ENCODE measurements at places on chromosomes 4 and X. TPM values are rescaled to one million over a fixed set of nuclear protein-coding genes. Genes with fewer than 3 reads are reported as not detected.

GRCh38 chr4:173167758-173168395, 734 bp upstream of the GALNT7 start:
- peak; percentile 48 for DNase-seq

CXCL3 gene
- 28.9 TPM for total RNA-seq

LRCH2 gene
- 0.11 TPM for total RNA-seq

GRCh38 chrX:107676559-107677378, 48.5 kb downstream of the PRPS1 start:
- DNase-seq = peak; percentile 80

UCP1 gene
- total RNA-seq = not detected

- DNase-seq = no peak
Measured at GRCh38 chr4:146846882-146847281, 98.8 kb downstream of the TTC29 start.

CFAP47 gene
- total RNA-seq = not detected

DNA sequence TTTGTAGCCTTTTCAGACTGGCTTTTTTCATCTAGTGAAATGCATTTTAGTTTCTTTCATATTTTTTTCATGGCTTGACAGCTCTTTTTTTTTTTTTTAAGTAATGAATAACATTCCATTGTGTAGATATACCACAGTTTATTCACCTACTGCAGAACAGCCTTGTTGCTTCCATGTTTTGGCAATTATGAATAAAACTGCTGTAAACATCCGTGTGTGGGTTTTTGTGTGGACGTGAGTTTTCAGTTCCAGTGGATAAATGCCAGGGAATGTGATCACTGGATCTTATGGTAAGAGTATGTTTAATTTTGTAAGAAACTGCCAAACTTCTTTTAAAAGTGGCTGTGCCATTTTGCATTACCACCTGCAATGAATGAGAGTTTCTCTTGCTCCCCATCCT, 160.8 kb downstream of the SOWAHB start:
- no peak for DNase-seq

MAGEA6 gene
- total RNA-seq = 1.3 TPM

GRCh38 chr4:118973295-118973694, 84.6 kb downstream of the SYNPO2 start:
- DNase-seq = peak; percentile 68

PDHA1 gene
- total RNA-seq = 454 TPM

- DNase-seq = no peak
Measured at GRCh38 chr4:53847965-53848364, 216.4 kb downstream of the CHIC2 start.

DNA sequence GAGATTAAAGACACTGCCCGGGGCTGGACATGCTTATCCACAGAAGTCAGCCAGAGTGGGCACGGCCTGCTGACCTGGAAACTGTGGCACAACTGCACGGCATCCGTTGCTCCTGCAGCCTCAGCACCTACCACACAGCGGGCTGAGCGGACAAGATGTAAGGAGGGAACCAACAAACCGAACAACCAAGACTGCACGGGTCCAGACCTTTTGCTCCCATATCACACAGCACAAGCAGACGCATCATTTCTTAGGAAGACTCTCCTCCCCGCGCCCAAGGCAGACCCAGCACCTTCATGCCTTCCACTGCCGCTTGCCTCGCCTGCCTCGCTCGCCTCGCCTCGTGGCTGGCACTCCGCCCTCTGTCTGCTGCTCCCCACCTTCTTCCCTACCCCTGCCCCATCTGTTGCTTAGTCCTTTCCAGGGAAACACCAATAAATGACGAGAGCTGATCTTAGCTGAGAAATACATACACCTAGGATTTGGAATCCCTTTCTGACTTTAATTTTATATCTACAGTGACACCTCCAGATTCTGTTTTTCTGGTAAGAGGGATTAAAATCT, 79.0 kb downstream of the AFAP1 start:
- no peak for DNase-seq

- DNase-seq = no peak
Measured at GRCh38 chrX:5733501-5733900, 495.2 kb downstream of the NLGN4X start.

- DNase-seq = no peak
Measured at GRCh38 chr4:113540859-113541258, 220.7 kb downstream of the CAMK2D start.

FGF16 gene
- not detected for total RNA-seq

- peak; percentile 81 for DNase-seq
Measured at GRCh38 chr4:94766856-94767255, 9.1 kb downstream of the BMPR1B start.

F9 gene
- not detected for total RNA-seq

- peak; percentile 83 for DNase-seq
Measured at GRCh38 chr4:128468123-128468989, 180.7 kb upstream of the PGRMC2 start.

DNA sequence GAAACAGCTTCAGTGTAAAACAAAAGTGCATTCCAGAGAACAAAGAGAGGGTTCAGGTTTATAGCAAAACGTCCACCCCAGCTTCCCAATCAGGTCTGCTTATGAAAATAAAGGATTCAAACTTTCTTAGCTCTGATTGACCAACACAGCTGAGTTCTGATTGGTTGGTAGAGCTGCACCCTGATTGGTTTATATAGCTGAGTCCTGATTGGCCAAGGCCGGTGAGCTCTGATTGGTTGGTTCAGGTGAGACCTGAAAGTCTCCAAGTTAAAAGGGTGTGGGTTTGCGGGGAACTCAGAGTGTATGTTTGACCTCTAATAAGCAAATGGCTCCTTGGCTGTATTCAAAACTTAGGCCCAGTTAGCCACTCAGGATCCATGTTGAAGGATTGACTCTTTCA, 20.9 kb downstream of the CLRN2 start:
- no peak for DNase-seq

NAP1L3 gene
- 1.9 TPM for total RNA-seq

All from PC-3 (cell line).